ENCODE measurements at places on chromosomes 16 and 17. TPM values are rescaled to one million over a fixed set of nuclear protein-coding genes. Genes with fewer than 3 reads are reported as not detected.

Gene TBC1D3
- not detected for total RNA-seq

Gene PRAC2
- total RNA-seq, result not detected

Gene MFSD6L
- total RNA-seq, result not detected

Gene TMEM238L
- not detected for total RNA-seq

Gene ST6GALNAC2
- total RNA-seq, result 5.3 TPM

Gene CBX2
- total RNA-seq, result 2.3 TPM

Gene NAE1
- 35.6 TPM for total RNA-seq

Gene GSPT1
- 99.1 TPM for total RNA-seq

Gene XAF1
- total RNA-seq, result 26.8 TPM

Gene RRAD
- total RNA-seq, result 135 TPM

Gene CDH8
- not detected for total RNA-seq

Gene HOXB4
- total RNA-seq, result 0.61 TPM

Gene GOSR2
- 46.6 TPM for total RNA-seq

Gene C16orf82
- not detected for total RNA-seq

Gene CD300H
- total RNA-seq, result not detected

Gene WNT9B
- total RNA-seq, result 3.2 TPM

Gene CES5A
- total RNA-seq, result 0.22 TPM

Gene NEUROD2
- not detected for total RNA-seq

Gene PHB1
- 213 TPM for total RNA-seq

Gene C17orf107
- total RNA-seq, result 3.3 TPM

Gene TVP23A
- total RNA-seq, result 2.0 TPM

Gene HS3ST6
- not detected for total RNA-seq

Gene TK2
- 24.4 TPM for total RNA-seq

Gene CCL1
- not detected for total RNA-seq

Gene ASPSCR1
- 28.9 TPM for total RNA-seq

Gene CA4
- total RNA-seq, result 6.0 TPM

Gene RASL10B
- 19.0 TPM for total RNA-seq

Gene EPN3
- total RNA-seq, result 23.3 TPM

Measured in right cardiac atrium (tissue), 5 donors.